ENCODE measurements at places on chromosomes 16 and 17. TPM values are rescaled to one million over a fixed set of nuclear protein-coding genes. Genes with fewer than 3 reads are reported as not detected.

- H3K36me3 ChIP-seq = no peaks in the 10 kb centered on the region
- DNase-seq = peak; percentile 53
- peak overlapping the region; percentile 60 for H3K27ac ChIP-seq
- H3K4me1 ChIP-seq = peaks cover 10% of the 10 kb centered on the region
- H3K27me3 ChIP-seq = no peaks in the 10 kb centered on the region
Measured at GRCh38 chr17:67995570-67996263, 552 bp downstream of the C17orf58 start.

DNA sequence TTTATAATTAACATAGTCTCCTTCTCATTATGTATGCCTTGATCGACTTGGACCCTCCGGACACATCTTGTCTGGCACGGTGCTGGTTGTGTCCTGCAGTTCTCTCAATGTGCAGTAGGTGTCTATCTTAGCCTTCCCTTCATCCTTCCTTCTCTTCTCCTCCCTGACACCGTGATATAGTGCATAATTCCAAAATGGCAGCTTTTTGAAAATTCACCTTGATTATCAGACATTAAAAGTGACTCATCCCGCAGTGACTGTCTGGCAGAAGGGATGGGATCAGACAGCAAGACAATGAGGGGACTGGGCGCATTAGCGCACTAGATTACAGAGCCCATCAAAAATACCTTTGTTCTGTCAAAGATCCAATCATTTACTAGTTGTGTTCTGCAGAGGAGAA is 70.0 kb upstream of the PMFBP1 start:
- DNase-seq = peak; percentile 76
- no peak overlapping the region for H3K4me3 ChIP-seq
- H3K4me1 ChIP-seq = peaks cover 6% of the 10 kb centered on the region
- H3K36me3 ChIP-seq = no peaks in the 10 kb centered on the region

- DNase-seq = peak; percentile 4
- no peaks in the 10 kb centered on the region for H3K36me3 ChIP-seq
- H3K27me3 ChIP-seq = no peaks in the 10 kb centered on the region
- peaks cover 8% of the 10 kb centered on the region for H3K4me1 ChIP-seq
- H3K4me3 ChIP-seq = no peak overlapping the region
Measured at GRCh38 chr17:29844339-29845048, 85.5 kb downstream of the SSH2 start.

GRCh38 chr16:5605404-5605803 is 507.8 kb upstream of the EEF2KMT start:
- no peaks in the 10 kb centered on the region for H3K4me1 ChIP-seq
- H3K4me3 ChIP-seq = no peak overlapping the region
- DNase-seq = no peak
- H3K27me3 ChIP-seq = no peaks in the 10 kb centered on the region
- H3K36me3 ChIP-seq = no peaks in the 10 kb centered on the region
- no peak overlapping the region for H3K27ac ChIP-seq

- peak overlapping the region; percentile 30 for H3K4me3 ChIP-seq
- no peaks in the 10 kb centered on the region for H3K27me3 ChIP-seq
- H3K4me1 ChIP-seq = peaks cover 27% of the 10 kb centered on the region
- peak; percentile 97 for DNase-seq
Measured at GRCh38 chr16:89395150-89396142, 94.9 kb downstream of the ANKRD11 start.

DNA sequence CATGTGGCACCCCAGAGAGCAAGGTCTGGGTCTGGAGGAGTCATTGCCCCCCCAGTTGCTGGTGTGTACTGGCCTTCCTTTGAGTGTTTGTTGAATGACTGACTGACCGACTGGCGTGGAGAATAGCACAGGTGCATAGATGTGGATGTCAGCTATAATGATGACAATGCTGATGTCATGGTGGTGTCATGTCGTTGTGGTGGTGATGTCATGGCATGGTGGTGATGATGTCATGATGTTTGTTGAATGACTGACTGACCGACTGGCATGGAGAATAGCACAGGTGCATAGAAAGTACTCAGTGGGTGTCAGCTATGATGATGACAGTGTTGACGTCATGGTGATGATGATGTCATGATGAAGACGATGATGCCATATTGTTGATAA is 22.1 kb downstream of the TMEM114 start:
- no peak overlapping the region for H3K27ac ChIP-seq
- H3K4me3 ChIP-seq = no peak overlapping the region
- H3K36me3 ChIP-seq = no peaks in the 10 kb centered on the region
- peaks cover 11% of the 10 kb centered on the region for H3K4me1 ChIP-seq
- peak; percentile 24 for DNase-seq

DNA sequence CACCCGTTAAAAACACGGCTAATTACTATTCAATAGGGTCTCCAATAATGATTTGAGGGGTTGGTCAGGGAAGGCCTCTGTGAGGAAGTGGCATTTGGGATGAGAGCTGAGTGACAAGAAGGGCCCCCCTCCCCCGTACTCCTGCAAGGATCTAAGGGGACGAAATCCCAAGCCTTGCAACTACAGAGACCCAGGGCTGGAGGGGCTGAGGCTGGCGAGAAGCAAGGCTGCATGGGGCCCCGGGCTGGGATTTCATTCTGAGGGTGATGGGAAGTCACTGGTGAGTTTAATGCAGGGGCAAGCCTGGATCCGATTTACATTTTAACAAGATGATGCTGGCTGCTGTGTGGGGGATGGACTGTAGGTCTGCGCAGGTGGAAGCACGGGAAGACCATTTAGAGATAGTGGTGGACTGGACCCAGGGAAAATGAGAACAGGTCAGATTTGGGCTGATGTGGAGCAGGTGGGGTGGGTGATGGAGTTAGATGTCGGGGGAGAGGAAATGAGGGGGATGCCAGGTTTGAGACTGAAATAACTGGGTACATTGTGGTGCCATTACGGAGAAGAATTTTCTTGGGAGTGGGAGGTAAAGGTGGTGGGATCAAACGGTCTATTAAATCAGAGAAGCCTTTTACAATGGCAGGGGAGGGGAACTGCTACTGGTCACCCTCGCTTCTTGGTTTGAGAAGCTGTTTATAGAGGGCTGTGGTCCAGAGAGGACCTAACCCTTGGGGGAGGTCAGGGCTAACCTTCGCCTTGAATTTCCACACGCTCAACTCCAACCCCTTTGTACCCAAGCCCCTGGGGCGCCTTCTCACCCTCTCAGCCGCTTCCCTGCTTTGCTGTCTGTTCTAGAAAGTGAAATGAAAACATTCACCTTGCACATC is 932 bp upstream of the MYBBP1A start:
- no peaks in the 10 kb centered on the region for H3K27me3 ChIP-seq
- peak overlapping the region; percentile 92 for H3K4me3 ChIP-seq
- DNase-seq = no peak

DNA sequence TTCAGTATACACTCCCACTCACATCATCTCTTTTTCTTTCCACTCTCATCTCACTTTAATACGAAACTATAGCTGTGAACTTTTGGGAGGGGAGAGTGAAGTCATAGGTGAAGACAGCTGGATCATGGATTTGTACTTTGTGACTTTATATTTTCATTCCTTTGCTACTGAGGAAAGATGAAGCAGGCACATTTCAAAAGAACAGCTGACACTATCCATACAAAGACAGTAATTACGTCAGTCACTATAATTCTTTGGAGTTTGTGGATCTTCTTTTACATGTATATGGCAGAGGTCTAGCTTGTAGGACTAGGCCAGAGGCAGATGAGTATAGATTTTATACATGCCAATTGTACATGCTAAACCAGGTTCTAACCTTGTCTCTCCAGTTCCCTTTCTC is 346.3 kb downstream of the BCAS3 start:
- H3K4me1 ChIP-seq = no peaks in the 10 kb centered on the region
- DNase-seq = no peak
- H3K4me3 ChIP-seq = no peak overlapping the region

- H3K4me3 ChIP-seq = no peak overlapping the region
- H3K27ac ChIP-seq = no peak overlapping the region
- H3K27me3 ChIP-seq = no peaks in the 10 kb centered on the region
- DNase-seq = no peak
- no peaks in the 10 kb centered on the region for H3K36me3 ChIP-seq
Measured at GRCh38 chr17:59416184-59416583, 84.7 kb downstream of the YPEL2 start.

DNA sequence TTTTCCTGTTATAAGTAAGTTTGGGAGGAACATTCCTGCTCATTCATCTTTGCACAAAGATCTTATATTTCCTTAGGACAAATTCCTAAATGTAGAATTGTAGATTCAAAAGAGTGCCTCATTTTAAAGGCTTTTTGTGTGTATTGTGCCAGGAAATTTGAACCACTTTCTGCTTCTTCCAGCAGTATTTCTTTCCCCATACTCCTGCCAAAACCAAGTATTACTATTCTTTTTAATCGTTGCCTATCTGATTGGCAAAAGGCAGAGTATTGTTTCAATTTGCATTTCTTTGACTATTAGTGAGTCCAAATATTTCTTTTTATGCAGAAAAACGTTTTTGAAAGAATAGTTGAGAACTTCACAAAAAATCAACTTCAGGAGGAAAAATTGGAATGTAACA is 9.3 kb downstream of the ANKS4B start:
- H3K27ac ChIP-seq = no peak overlapping the region
- H3K27me3 ChIP-seq = peaks cover 31% of the 10 kb centered on the region
- no peak for DNase-seq
- H3K36me3 ChIP-seq = no peaks in the 10 kb centered on the region
- H3K4me3 ChIP-seq = no peak overlapping the region

KRTAP4-8 gene
- not detected for total RNA-seq

LUC7L gene
- 78.5 TPM for total RNA-seq

TNFRSF17 gene
- not detected for total RNA-seq

All from GM23248 (cell line).